GM10248 (cell line): ENCODE measurements at places on chromosomes 6 and 20.

DNA sequence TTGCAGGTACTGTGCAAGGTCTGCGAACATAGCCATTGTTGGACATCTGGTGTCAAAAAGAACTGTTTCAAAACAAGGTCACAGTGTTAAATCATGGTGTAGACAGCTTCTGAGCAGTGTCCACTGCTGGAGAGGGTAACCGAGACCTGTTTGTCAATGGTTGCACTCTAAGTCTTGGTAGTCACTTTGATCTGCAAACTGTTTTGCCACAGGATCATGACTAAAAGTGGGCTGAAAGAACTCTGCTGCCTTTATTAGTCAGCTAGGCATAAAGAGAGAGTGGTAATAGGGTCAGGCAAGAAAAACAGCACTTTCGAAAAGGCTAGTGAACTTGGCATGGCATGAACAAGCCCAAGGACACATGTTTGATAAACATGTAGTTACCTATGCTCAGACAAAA is 552.3 kb upstream of the CITED2 start:
- no peak for DNase-seq

- DNase-seq: no peak
Measured at GRCh38 chr6:53888931-53889330, 94.1 kb downstream of the LRRC1 start.

- DNase-seq: no peak
Measured at GRCh38 chr6:23989885-23990533, 136.0 kb upstream of the NRSN1 start.

- DNase-seq: no peak
Measured at GRCh38 chr6:138289739-138290138, 71.4 kb upstream of the PBOV1 start.

GRCh38 chr6:106608080-106608668 is 21.1 kb downstream of the RTN4IP1 start:
- peak; percentile 51 for DNase-seq
